ENCODE measurements at places on chromosomes 2 and 18.

GRCh38 chr2:237066396-237066795, 19.3 kb upstream of the COPS8 start:
- no peak for DNase-seq

GRCh38 chr2:170180031-170180566, 2.2 kb downstream of the MYO3B start:
- DNase-seq, result no peak

DNA sequence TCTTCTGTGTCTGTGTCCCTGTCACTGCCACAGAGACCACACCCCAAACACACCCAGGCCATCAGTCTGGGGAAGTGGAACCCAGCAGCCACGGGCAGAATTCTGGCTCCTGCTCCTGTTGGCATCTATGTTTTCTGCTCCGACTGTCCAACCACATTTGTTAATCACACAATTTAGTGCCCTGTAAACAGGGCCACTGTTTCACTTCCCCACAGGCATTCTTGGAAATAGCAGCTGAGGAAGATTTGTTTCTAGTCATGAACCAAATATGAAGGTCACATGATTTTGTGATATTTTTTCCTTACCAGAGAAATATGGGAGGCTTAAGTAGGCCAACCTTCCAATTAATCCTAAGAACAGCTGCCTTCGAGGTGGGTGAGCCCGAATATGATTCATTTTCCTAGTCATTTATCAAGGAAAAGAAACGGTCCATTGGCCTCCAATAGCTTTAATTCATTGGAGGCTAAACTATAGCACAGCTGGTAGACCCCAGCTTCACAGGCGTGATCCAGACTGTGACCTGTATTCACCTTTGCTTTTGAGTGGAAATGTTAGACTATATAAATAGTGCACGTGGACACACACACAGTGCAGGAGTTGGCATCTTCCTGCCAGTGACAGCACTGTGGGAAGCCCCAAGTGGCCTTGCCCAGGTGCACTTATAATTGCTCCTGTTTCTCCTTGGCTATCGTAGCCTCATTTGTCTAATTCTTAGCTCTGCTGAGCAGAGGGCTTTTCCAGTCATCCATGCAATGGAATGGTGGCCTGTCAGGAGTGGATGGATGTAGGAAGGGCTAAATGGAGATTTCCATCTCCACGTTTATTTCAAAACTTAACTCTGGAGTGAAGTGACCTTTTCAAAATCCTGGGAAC, 267.9 kb downstream of the LPIN1 start:
- DNase-seq, result no peak

- DNase-seq, result no peak
These were observed 121.3 kb downstream of the CDC42EP3 start for GRCh38 chr2:37550190-37550589.

DNA sequence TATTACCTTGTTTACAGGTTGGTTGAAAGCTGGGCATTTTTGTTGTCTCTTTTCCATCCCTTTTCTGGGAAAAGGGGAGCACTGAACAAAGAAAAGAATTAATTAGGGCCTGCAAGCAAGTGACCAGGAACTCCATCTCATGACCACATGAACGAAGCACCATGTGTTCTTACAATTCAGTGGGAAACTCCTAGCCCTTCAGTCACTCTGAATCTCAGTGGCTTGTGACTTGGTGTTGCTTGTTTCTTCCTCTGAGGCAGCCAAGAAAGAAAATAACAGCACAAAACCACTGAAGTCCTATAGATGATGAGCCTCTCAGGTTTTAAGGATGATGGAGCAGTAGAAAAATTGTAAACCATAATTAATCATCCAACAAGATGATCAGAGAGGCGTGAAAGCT, 129.1 kb upstream of the CAB39 start:
- no peak for DNase-seq

GRCh38 chr2:7841751-7842150, 840.1 kb upstream of the ID2 start:
- DNase-seq, result no peak

DNA sequence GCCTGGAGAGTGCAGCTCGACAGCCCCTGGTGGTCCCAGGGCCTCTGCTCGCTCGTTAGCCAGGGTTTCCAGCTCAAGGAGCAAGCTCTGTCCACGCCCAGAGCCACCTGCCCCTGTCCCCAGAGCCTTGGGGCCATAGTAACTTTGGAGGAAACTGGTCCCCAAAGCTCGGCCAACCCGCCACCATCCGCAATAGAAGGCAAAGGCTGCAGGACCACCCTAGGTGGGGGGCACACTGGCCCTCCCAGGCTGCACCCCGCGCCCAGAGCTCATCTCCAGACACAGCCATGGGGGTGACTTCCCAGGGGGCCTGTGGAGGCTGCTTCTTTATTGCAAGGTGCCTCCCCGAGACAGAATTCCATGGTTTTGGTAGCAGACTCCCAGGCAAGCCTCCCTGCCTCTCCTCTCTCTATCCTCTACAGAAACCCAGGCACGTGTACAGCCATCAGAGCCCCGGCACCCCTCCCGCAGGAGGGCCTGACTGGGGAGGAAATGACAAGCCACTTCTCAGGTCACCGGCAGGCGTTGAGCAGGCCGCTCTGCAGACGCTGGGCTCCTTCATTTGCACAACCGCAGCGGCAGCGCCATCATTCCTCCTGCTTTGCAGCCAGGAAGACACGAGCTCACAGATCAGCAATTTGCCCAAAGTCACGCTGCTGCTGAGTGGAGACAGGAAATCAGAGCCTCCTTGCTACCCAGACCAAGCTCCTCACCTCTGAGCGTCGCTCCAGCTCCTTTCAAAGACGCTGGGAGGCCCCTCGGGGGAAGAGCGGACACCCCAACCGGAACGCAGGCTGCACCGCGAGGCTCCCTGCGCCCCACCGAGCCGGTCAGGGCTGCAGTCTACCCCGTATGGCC, 80.2 kb downstream of the NDUFA10 start:
- DNase-seq, result no peak

DNA sequence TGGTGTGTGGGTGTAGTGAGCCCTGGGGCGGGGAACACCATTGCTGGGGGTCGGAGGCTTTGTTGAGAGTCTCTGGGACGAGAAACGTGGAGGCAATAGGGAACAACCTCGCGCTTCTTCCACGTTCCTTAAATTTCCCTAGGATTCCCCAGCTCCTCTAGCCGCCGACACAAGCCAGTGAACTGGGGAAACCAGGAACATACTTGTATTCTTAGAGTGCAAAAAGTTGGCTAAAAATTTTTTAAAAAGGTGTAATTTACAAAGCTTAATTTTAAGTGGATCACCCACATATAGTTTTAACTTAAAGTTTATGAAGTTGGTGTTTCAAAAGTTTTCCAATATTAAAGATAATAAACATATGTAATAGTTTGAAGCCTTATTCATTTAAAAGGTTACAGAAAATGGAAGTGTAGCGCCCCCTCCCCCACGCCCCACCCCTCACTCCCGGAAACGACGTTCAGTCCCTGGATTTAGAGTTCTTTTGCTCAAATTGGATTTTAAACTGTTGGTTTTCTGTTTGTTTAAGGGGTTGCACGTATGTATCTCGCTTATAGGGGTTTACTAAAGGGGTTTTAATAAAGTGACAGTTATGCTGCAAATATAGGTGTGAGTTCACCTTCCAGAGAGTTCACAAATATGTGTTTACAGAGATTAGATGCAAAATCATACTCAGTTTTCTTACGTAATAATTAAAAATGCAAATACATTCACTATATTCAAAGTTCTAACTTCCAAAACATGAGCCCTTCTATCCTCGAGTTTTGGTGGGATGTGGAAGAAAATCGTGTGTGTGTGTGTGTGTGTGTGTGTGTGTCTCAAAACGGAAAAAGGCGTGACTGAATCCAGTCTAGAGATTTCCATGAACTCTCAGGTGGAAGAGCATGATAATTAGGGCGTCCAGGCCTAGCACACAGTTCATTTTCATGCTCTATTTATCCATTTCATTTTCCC, 872 bp downstream of the DSG2 start:
- DNase-seq, result no peak

DNA sequence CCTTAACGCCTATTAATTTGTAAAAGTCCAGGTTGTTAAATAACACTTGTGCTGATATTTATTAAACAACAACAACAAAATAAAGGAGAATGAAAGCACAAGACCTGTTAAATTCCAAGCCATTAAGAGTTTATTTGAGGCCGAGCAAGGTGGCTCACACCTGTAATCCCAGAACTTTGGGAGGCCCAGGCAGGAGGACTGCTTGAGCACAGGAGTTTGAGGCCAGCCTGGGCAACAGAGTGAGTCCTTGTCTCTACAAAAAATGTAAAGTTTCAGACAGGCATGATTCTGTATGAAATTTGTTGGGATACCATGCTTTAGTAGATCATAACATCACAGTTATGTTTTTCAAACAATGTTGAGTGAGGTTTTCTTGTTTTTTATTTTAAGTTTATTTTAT, 17.1 kb downstream of the PELI1 start:
- no peak for DNase-seq

- no peak for DNase-seq
These were observed 95.0 kb downstream of the STRADB start for GRCh38 chr2:201546576-201546975.

- no peak for DNase-seq
These were observed 26.6 kb downstream of the MFF start for GRCh38 chr2:227351639-227352038.
